ENCODE measurements at places on chromosomes 6 and 20. TPM values are rescaled to one million over a fixed set of nuclear protein-coding genes. Genes with fewer than 3 reads are reported as not detected.

The RBPJL gene
- total RNA-seq = not detected

The STX11 gene
- total RNA-seq = 2.0 TPM

The CLDN20 gene
- not detected for total RNA-seq

The GHRH gene
- total RNA-seq = not detected

The TSBP1 gene
- not detected for total RNA-seq

The BPIFB1 gene
- 0.08 TPM for total RNA-seq

The SLA2 gene
- 0.10 TPM for total RNA-seq

The BTNL2 gene
- total RNA-seq = not detected

The SUPT3H gene
- 4.7 TPM for total RNA-seq

The PACSIN1 gene
- total RNA-seq = not detected

The SAMD10 gene
- total RNA-seq = not detected

The SLC52A3 gene
- 0.38 TPM for total RNA-seq

The DLK2 gene
- 5.1 TPM for total RNA-seq

The HLA-DPB1 gene
- not detected for total RNA-seq

Data from A549 treated with GW870086 at 1 μM for 4 hours (cell line).